ENCODE measurements at places on chromosomes 7 and 10.
A peak's percentile ranks its signal among the peaks of the same experiment; 100 is the strongest.

GRCh38 chr7:37092548-37092947 is 356.1 kb downstream of the ELMO1 start:
- H3K36me3 ChIP-seq: peaks cover 25% of the 10 kb centered on the region
- no peak overlapping the region for H3K4me3 ChIP-seq
- no peak overlapping the region for H3K27ac ChIP-seq
- DNase-seq: no peak
- no peaks in the 10 kb centered on the region for H3K4me1 ChIP-seq
- H3K27me3 ChIP-seq: no peaks in the 10 kb centered on the region

DNA sequence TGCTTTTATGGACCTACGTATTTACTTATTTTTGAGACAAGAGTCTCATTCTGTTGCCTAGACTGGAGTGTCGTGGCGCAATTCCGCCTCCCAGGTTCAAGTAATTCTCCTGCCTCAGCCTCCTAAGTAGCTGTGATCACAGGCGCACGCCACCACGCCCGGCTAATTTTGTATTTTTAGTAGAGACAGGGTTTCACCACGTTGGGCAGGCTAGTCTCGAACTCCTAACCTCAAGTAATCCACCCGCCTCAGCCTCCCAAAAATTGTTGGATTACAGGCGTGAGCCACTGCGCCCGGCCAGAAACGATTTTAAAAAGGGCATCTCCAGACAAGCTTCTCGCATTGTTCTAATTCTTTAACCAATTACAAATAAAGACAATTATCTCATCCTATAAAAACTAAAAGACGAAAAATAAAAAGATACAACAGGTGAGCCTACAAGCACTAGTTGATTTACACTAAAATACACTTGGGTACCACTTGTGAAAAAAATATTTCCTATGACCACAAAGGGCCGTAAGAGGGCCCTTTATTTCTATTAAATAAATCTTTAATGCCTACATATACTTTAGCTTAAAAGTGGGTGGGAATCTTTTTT is 2.4 kb downstream of the TRA2A start:
- H3K27ac ChIP-seq: no peak overlapping the region
- peaks cover 64% of the 10 kb centered on the region for H3K4me1 ChIP-seq
- H3K36me3 ChIP-seq: peaks cover 25% of the 10 kb centered on the region
- no peak for DNase-seq
- H3K4me3 ChIP-seq: peak overlapping the region; percentile 98
- H3K27me3 ChIP-seq: no peaks in the 10 kb centered on the region

DNA sequence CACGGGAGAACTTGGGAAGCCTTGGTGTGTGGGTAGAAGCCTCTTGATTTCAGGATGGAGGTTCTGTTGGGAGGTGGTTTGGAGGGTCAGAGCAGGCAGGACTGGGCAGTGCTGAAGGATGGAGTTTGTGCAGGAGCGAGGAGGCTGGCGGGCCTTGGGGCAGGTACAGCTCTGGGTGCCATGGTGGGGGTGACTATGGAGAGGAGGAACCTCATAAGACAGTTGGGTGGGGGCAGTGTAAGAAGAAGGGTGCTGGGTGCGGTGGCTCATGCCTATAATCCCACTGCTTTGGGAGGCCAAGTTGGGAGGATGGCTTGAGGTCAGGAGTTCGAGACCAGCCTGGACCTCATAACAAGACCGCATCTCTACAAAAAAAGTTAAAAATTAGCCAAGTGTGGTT is 54.7 kb upstream of the GTF2IRD1 start:
- no peak overlapping the region for H3K4me3 ChIP-seq
- H3K27me3 ChIP-seq: no peaks in the 10 kb centered on the region
- H3K4me1 ChIP-seq: no peaks in the 10 kb centered on the region
- H3K36me3 ChIP-seq: peaks cover 12% of the 10 kb centered on the region
- DNase-seq: no peak

GRCh38 chr10:7354330-7355047 is 56.3 kb downstream of the SFMBT2 start:
- H3K36me3 ChIP-seq: peaks cover 84% of the 10 kb centered on the region
- no peak overlapping the region for H3K27ac ChIP-seq
- H3K4me1 ChIP-seq: no peaks in the 10 kb centered on the region

GRCh38 chr10:96718304-96718990 is 1.9 kb downstream of the PIK3AP1 start:
- DNase-seq: peak; percentile 45
- no peak overlapping the region for H3K4me3 ChIP-seq
- H3K27me3 ChIP-seq: peaks cover 7% of the 10 kb centered on the region
- no peaks in the 10 kb centered on the region for H3K36me3 ChIP-seq
- H3K27ac ChIP-seq: peak overlapping the region; percentile 61

DNA sequence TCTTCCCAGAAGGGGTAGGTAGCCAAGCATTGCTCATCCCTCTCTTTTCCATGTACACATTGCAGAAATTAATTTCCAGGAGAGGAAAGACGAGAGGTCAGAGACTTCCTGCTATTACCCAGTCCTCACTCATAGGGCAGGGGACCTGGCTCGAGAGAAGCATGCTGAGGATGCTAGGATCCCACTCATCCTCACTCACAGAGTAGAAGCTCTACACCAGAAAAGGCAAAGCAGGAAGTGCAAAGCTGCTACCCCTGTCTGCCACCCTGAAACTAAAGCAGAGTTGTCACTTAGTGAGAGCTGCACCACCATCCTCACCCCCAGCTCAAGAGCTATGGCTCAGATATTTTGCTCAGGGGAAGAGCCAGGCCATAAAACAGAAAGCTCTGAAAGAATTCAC is 9.9 kb downstream of the OR9A2 start:
- H3K4me3 ChIP-seq: no peak overlapping the region
- DNase-seq: no peak
- H3K27me3 ChIP-seq: no peaks in the 10 kb centered on the region
- no peaks in the 10 kb centered on the region for H3K4me1 ChIP-seq
- no peak overlapping the region for H3K27ac ChIP-seq
- no peaks in the 10 kb centered on the region for H3K36me3 ChIP-seq

DNA sequence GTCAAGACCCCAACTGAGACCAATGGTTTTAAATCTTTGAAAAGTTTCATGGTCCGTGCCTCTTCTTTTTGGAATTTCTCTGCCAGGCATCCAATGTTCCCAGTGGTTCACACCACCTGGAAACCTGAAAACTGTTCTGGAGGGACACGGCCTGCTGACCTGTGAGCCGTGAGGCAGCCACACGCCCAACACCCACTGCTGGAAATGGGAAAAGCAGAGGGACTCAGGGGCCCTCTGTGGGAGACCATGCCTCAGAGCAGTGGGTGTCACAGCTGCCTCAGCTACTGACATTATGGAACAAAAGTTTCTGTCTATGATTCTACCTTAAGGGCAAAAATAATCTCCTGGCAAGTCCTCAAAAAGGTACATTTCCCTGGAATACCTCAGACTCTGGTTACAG is 70.4 kb upstream of the VIPR2 start:
- no peak overlapping the region for H3K27ac ChIP-seq
- no peak overlapping the region for H3K4me3 ChIP-seq
- no peaks in the 10 kb centered on the region for H3K27me3 ChIP-seq

DNA sequence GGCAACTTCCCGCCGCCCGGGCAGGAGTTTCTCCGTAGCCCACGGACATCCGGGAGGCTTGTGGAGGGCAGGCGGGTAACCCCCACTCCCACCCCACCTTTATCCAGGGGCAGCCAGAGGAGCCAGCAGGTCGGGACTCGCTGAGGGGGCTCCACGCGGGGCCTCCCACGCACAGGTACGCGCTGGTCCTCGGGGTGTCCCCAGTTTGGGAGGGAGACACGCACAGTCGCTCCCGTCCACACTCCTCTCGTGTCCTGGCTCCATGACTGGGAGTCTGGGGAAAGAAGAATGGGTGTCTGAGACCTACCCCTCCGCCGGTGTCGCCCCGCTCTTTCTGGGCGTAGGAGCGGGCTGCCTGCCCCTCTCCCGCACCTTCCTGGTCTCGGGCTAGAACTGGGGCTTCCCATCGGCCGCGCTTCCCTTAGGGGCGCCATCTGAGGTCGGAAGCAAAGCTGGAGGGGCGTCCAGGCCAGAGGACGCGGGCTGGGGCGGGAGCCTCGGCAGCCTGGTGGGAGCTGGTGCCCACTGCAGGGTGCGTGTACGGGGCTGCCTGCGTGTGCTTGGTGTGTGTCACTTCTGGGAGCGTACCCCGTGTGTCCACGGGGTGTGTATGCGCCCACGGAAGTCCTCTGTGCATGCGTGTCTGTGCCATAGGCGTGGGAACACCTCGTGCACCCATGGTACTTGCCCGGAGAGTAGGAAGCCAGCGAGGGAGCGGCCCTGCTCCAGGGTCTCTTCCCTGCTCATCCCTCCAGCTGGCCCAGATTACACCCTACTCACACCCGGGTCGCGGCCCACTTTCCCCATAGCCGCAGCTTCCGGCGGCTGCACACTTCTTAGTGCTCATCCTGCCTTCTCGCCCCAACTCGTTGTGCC is 73.0 kb upstream of the LEP start:
- no peak for DNase-seq
- H3K27ac ChIP-seq: no peak overlapping the region
- no peaks in the 10 kb centered on the region for H3K27me3 ChIP-seq
- H3K4me3 ChIP-seq: no peak overlapping the region
- H3K4me1 ChIP-seq: no peaks in the 10 kb centered on the region
- no peaks in the 10 kb centered on the region for H3K36me3 ChIP-seq

- no peak overlapping the region for H3K27ac ChIP-seq
- H3K4me1 ChIP-seq: no peaks in the 10 kb centered on the region
- H3K36me3 ChIP-seq: 0 out of 2 replicates have a peak, but pooled peaks cover 4% of the 10 kb centered on the region
- H3K4me3 ChIP-seq: no peak overlapping the region
- DNase-seq: no peak
Observed at GRCh38 chr10:125076891-125077541, 83.3 kb downstream of the CTBP2 start.

- H3K4me1 ChIP-seq: no peaks in the 10 kb centered on the region
- H3K27me3 ChIP-seq: no peaks in the 10 kb centered on the region
- no peak overlapping the region for H3K27ac ChIP-seq
- no peaks in the 10 kb centered on the region for H3K36me3 ChIP-seq
- H3K4me3 ChIP-seq: no peak overlapping the region
Observed at GRCh38 chr7:45086331-45087065, 2.3 kb downstream of the NACAD start.

DNA sequence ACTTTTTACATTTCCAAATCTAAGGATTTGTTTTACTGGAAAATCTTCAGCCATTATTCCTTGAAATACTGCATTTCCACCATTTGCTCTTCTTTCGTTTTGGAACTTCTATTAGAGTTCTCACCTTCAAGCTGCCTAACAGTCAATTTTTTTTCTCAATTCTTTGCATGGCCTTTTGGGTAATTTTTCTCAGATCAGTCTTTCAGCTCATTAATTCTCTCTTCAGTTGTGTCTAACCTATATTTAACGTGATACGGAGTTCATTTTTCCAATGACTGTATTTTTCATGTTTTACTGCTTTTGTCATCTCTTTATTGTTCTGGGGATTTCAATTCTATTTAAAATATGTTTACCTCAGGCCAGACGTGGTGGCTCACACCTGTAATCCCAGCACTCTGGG is 123.7 kb upstream of the AOAH start:
- no peak overlapping the region for H3K4me3 ChIP-seq
- no peak overlapping the region for H3K27ac ChIP-seq
- H3K36me3 ChIP-seq: no peaks in the 10 kb centered on the region
- no peaks in the 10 kb centered on the region for H3K27me3 ChIP-seq
- DNase-seq: no peak

GRCh38 chr10:36251068-36251467 is 609.0 kb upstream of the FZD8 start:
- no peaks in the 10 kb centered on the region for H3K27me3 ChIP-seq
- H3K36me3 ChIP-seq: no peaks in the 10 kb centered on the region
- no peak overlapping the region for H3K27ac ChIP-seq
- no peak for DNase-seq

Data from DND-41 (cell line).